ENCODE measurements at places on chromosomes 16 and 17. TPM values are rescaled to one million over a fixed set of nuclear protein-coding genes. Genes with fewer than 3 reads are reported as not detected.

Gene WWP2
- 46.4 TPM for polyA plus RNA-seq

Gene SLC25A10
- 51.4 TPM for polyA plus RNA-seq

Gene NOTUM
- polyA plus RNA-seq: 5.1 TPM

Gene CA7
- 1.2 TPM for polyA plus RNA-seq

Gene NAGS
- 6.5 TPM for polyA plus RNA-seq

Gene SCNN1G
- not detected for polyA plus RNA-seq

Gene RPS6KB1
- polyA plus RNA-seq: 13.3 TPM

Gene HSF4
- polyA plus RNA-seq: 20.2 TPM

Gene MRPL58
- polyA plus RNA-seq: 20.9 TPM

Gene GCGR
- polyA plus RNA-seq: 0.88 TPM

Gene GPR179
- 0.61 TPM for polyA plus RNA-seq

Gene SP2
- polyA plus RNA-seq: 35.0 TPM

Gene ESRP2
- polyA plus RNA-seq: 30.6 TPM

Gene GLP2R
- polyA plus RNA-seq: 0.70 TPM

Gene PDIA2
- 1.2 TPM for polyA plus RNA-seq

Gene KRT25
- 1.6 TPM for polyA plus RNA-seq

Gene ZFHX3
- polyA plus RNA-seq: 3.3 TPM

All from testis (tissue), 5 donors.